ENCODE measurements at places on chromosomes 1 and 21.

DNA sequence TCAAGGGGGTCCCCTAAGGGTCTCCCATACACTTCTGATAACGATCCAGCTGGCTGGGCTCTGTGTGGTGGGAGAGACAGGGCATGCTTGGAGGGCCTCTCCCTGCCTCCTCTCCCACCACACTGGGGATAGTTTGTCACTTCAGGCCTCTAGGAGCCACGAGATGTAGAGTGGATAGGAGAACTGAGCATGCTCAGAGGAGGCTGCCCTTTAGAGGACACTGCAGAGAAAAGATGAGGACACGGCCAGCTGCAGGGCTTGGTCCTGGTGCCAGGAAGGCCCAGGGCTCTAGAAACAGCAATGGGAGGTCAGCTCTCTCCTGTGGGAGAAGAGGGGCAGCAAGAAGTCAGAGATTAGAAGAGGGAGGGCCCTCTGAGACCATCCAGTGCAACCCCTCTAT, 25.7 kb downstream of the SLC9A1 start:
- DNase-seq, result no peak

GRCh38 chr1:180270530-180271271, 40.6 kb downstream of the LHX4 start:
- DNase-seq, result no peak

DNA sequence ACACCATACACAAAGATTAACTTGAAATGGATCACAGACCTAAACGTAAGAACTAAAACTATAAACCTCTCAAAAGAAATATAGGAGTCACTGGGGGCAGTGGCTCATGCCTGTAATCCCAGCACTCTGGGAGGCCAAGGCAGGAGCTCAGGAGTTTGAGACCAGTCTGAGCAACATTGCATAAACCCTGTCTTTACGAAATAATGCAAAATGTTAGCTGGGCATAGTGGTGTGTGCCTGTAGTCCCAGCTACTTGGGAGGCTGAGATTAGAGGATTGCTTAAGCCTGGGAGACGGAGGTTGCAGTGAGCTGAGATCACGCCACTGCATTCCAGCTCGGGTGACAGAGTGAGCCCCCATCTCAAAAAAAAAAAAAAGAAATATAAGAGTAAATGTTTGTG, 46.7 kb upstream of the SERBP1 start:
- no peak for DNase-seq

- DNase-seq, result no peak
Observed at GRCh38 chr1:180244840-180245239, 14.8 kb downstream of the LHX4 start.

- no peak for DNase-seq
Observed at GRCh38 chr1:239943761-239944160, 147.9 kb upstream of the FMN2 start.

- DNase-seq, result no peak
Observed at GRCh38 chr21:43370091-43370658, 56.8 kb downstream of the SIK1 start.

DNA sequence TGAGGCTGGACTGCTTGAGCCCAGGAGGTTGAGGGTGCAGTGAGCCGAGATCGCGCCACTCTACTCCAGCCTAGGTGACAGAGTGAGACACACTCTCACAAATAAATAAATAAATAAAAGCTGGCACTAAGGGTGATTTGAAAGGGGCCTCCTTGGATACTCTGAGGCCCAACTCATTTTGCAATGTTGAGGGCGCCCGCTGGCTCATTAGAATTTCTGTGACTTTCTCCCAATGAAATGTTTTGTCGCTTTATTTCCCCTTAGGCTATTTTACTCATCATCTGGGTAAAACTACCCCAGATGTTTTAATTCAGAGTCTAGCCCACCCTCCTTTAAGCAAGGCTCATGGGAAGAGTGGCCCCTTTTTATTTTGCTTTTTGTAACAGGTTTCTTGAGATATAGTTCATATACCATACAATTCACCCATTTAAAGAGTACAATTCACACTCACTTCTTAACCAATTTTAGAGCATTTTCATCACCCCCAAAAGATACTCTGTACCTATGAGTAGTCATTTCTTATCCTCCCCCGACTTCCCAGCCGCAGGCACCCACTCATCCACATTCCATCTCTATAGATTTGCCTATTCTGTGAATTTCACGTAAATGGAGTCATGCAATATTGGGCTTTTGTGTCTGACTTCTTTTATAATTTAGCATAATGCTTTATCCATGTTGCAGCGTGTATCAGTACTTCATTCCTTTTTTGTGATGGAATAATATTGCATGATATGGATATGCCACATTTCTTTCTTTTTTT, 259.1 kb downstream of the KAZN start:
- no peak for DNase-seq

GRCh38 chr1:64335636-64336035, 132.2 kb downstream of the UBE2U start:
- DNase-seq, result no peak

GRCh38 chr1:102853701-102854187, 254.6 kb downstream of the COL11A1 start:
- no peak for DNase-seq

DNA sequence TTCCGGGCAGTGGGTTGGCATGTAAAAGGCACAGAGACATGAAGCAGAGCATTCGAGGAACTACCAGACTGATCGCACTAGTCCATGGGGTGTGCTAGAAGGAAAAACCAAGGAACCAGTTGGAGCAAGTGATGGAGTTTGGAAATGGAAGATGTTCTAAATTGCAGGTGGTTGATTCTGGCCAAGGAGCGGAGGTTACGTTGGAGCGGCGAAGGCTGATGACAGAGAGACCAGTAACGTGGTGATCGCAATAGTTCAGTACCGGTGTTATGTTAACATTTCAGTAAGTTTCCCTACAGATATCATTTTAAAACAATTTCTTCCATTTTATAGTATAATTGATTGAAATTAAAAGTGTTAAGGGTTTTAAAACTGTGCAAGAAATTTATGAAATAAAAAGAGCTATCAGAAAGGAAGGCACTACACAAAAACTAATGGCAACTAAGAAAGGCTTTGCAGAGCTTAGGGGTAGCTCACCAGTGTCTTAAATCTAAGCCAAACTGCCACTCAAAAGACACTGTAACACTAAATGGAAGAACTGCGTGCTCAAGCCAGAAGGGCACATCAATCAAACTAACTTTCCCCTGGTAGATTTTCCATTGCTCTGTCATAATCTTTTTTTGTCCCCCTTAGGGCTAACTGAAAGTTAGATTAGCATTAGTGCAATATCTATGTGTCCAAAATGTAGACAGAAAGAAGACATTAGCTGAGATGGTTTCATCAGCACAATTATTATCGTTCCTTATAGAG, 11.3 kb upstream of the HEATR1 start:
- no peak for DNase-seq

- DNase-seq, result no peak
Observed at GRCh38 chr21:39688010-39688409, 57.0 kb upstream of the IGSF5 start.

- DNase-seq, result no peak
Observed at GRCh38 chr1:22247527-22248245, 104.8 kb upstream of the WNT4 start.

- DNase-seq, result no peak
Observed at GRCh38 chr1:32179193-32179442, 357 bp upstream of the TXLNA start.

GRCh38 chr1:164912290-164912689, 353.3 kb downstream of the PBX1 start:
- DNase-seq, result no peak

GRCh38 chr1:206608108-206608698, 4.1 kb downstream of the EIF2D start:
- DNase-seq, result peak; percentile 59

DNA sequence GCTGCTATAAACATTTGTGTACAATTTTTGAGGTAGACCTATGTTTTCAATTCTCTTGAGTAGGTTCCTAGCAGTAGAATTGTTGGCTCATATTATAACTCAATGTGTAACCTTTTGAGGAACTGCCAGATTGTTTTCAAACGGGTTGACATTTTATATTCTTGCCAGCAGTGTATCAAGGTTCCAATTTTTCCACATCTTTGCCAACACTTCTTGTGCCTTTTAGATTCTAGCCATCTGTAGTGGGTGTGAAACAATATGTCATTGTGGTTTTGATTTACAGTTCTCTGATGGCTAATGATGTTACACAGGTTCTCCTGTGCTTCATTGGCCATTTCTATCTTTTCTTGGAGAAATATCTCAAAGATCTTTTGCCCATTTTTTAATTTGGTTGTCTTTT, 36.4 kb downstream of the MAP3K7CL start:
- DNase-seq, result no peak

DNA sequence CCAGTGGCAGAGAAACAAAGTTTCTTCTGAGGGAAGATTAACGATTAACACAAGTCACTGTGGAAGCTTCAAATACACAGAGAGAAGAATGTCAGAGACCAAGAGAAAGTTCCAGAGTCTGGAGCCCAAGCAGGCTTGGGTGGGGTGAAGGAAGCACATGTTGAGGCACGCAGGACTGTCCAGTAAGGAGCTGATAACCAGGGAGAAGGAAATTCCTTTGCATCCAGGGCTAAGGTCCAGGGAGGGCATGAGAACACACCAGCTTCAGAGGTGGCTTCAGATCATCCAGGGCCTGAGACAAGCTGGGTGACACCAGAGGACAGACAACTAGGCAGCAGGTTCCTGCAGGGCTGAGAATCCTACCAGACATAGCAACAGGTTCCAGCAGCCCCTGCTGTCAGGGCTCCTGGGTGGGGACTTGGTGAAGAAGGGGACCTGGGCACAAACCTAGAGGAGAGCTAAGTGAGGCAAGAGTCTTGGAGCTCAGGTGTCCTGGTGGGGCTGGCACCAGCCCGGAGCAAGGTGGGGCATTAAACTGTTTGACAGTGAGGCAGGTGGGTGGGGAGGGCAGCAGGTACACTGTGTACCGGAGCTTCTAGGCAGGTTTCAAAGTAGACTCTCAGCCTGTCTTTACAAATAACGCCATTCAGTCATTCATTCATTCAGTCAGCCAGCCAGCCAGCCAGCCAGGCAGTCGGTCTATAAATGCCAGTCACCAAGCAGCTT, 2.6 kb upstream of the SPRR1A start:
- no peak for DNase-seq
